NCI-H2171 treated with DMSO at 0.1 percent for 48 hours (cell line): ENCODE measurements at places on chromosomes 6 and 20.

- DNase-seq = no peak
Measured at GRCh38 chr6:99617131-99617530, 10.5 kb downstream of the PRDM13 start.

GRCh38 chr20:46827718-46828458, 66.8 kb upstream of the EYA2 start:
- no peak for DNase-seq

DNA sequence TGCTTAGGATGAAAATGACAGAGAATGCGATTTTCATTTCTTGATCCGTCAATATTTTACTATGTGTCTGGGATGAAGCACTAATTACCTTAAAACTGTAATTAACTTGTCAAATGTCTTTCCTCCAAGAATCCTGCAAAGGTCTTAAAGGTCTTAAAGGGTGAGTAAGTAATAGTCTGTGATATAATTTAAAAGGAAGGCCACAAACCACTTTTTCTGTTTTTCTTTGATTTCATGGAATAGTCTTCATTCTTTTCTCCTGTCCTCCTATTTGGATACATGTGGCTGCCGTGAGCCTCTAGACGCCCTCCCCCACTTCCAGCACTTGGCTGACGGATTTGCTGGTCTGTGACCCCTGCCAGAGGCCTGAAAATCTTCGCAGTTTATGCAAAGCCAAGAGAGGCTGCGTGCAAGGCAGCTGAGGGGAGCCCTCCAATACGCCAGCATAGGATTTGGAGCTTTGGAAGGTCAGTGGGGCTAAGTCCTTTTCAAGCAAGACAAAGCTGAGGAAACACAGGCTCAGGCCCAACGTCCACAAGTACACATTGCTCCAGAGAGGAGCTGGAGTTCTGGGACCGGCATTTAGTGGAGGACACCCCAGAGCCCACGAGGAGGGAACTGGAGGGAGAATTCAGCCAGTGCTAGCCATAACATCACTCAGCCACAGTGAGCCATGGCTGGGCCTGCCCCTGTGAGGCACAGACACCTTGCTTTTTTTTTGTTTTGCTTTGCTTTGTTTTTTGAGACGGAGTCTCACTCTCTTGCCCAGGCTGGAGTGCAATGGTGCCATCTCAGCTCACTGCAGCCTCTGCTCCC, 382.6 kb downstream of the SMOC2 start:
- DNase-seq = no peak

DNA sequence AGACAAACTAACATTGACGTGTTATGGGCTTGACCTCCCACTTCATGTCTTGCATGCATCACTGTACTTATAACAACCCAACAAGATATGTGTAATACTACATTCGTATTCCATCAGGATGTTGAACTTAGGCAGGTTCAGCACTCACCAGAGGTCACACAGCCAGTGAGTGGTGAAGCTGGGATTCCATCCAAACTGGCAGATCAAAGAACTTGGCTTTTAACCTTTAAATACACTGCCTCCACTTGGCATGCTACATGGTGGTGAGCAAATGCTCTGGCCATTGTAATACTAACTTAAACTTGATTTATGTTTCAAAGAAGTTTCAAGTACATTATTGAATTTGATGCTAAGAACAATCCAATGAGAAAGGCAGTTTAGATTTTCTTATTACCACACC, 10.7 kb upstream of the HDDC2 start:
- no peak for DNase-seq

GRCh38 chr6:158416883-158417759, 104.9 kb downstream of the TULP4 start:
- DNase-seq = no peak

GRCh38 chr20:6560978-6561377, 206.5 kb upstream of the BMP2 start:
- DNase-seq = no peak

- no peak for DNase-seq
Measured at GRCh38 chr6:4447639-4448330, 312.4 kb upstream of the ECI2 start.

DNA sequence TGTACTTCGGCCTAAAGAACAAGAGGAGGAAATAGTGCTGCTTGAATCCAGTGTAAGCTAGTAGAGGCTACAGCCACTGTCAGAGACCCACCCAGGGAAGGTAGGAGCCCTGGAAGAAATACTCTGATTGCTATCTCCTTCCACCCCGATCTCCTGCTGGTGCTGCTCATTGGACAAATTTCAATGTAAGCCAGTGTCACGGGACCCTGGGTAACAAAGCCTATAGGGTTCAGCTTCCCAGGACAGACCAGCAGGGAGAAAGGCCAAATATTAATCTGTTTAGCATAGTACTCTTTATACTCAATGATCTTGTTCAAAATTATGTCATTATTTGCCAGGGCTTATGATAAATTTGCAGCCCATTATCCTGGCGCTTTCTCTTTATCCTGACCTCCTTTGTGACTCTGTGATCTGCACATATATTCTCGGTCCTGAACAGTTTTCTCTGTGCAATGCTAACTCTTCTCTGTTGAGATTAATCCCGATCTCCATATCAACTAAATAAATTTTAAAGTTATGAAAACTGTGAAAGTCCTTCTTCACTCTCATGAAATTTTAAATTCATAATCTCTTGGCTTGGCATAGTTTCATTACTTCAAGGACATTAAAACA, 218.8 kb upstream of the PREP start:
- DNase-seq = no peak
